Vagina (tissue), 2 donors: ENCODE measurements at places on chromosomes 6 and 20. TPM values are rescaled to one million over a fixed set of nuclear protein-coding genes. Genes with fewer than 3 reads are reported as not detected.
A peak's percentile ranks its signal among the peaks of the same experiment; 100 is the strongest.

TAAR9 gene
- not detected for total RNA-seq

DNA sequence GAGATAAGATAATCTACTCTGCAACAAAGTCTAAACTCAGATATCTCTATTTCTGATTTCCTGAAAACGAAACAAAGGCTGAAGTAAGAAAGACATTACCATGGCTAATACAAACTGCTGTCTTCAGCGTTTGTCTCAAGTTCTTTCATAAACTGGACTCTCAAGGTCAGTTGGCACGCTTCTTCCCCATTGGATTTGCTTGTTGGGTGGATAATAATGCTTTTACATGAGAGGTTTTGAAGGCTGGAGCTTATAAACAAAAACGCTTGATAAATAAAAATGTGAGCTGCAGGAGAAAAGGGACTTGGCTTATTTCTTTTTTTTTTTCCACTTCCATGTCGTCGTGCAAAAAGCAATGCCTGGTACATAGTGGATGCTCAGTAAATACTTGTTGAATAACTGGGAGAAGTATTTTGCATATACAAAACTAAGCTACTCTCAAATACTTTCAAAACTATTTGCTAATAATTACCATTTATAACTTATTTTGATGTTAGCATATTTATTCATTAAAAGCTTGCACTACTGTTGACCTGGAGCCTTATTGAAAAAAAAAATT is 65.7 kb upstream of the EEF1A1 start:
- no peak for DNase-seq

GMNN gene
- total RNA-seq, result 13.5 TPM

- DNase-seq, result peak; percentile 86
These were observed 158.9 kb downstream of the TBXT start for GRCh38 chr6:166008441-166009369.

CTSZ gene
- 128 TPM for total RNA-seq

DNA sequence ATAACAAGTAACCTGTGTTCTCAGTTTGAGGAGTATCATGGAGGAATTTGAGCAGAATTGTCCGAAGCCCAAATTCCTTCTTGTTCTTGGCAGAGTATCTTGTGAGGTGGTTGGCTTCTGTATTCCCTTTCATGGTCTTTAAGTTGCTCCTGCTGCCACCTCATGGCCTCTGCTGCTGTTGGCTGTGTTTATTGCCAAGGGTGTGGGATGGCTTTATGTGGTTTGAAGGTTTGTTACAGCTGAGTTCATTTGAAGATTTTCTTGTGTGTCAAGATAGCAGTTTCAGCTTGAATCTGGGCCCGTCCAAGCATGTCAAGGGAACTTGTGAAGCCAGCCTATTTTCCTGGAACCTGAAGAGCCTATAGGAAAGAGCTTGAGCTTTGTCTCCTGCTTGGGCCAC is 20.2 kb upstream of the TTK start:
- DNase-seq, result no peak

DNA sequence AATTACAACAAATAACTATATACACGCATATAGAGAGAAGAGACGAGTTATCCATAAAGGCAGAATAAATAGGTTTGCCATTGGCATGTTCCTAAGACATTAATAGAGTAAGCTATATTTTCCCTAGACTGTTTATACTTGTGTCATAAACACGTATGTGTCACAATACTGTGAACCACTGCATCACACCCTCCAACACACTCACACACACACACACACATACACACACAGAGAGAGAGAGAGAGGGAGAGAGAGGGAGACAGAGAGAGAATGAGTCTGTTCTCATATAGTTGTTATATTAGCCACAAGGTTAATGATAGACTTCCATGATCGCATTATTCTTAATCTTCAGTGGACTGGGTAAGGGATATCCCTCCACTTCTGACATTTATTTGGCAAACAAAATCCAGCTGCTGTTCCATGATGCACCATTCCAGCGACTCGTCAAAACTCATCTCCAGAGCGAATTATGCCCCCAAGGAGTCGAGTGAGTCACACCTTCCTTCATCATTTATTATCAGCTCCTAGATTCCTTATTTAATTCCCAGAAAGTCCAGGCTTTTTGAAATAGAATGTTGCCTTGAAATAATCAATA is 82.8 kb upstream of the HIVEP1 start:
- no peak for DNase-seq

DNA sequence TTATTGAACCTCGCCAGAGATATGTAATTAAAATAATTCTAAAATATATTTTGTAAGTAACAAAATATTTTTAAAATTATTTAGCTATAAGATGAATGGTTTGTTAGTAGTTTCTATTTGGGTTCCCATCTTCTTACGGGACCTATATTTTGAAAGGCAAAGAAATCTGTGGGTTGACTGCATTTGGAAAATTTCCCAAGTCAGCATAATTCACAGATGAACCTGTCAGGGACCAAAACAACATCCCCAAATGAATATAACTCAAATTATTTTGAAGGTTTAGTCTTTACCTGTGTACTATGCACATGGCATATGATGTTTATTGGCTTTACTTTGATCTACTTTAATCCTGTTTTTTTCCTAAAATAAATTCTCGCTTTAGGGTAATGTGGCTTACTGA is 607.4 kb upstream of the JAG1 start:
- DNase-seq, result no peak

GRCh38 chr20:59043698-59044097 is 1.1 kb upstream of the PRELID3B start:
- DNase-seq, result no peak

GRCh38 chr6:30163918-30164654 is 740 bp downstream of the TRIM15 start:
- no peak for DNase-seq

EPB41L1 gene
- total RNA-seq, result 54.8 TPM

DNA sequence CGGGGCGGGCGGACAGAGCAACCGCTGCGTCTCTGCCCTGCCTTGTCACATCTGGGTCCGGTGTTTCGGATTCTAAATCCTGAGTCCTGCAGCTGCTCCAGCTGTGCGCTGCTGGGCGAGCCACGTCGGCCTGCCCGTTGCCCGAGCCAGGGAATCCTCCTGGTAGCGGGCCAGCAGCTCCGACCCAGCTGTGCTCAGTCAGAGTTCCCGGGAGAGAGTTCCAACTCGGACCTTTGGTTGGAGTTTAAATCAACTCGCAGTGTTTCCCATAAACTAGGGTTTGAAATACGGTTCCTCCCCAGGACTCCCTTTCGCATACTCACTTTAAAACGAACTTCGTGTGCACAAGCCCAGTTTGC is 315 bp upstream of the PDE10A start:
- DNase-seq, result no peak

- DNase-seq, result no peak
These were observed 58.1 kb upstream of the PLEKHG1 start for GRCh38 chr6:150541576-150541975.

- no peak for DNase-seq
These were observed 19.0 kb upstream of the STXBP5 start for GRCh38 chr6:147185216-147185615.

- DNase-seq, result no peak
These were observed 209.3 kb upstream of the TAB2 start for GRCh38 chr6:149108038-149108748.

- DNase-seq, result no peak
These were observed 55.1 kb downstream of the IL20RA start for GRCh38 chr6:136989571-136990241.

PI16 gene
- 88.6 TPM for total RNA-seq

DNA sequence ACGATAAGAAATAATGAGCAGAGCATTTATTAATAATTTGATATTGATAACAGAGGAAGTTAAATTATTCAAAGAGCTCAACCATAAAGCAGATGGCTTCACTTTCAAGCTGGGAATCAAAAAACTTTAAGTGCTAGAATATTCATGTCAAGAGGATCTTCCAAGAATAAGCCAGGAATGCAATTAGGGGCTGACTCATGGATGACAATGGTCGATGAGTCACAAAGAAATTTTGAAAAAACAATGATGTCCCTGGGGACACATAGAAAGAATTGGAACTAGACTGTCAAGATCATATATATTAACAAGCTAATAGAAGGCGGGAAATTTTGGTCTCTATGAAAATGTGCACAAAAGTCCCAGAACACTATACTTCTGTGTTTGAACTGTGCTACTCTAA is 304.1 kb downstream of the LAMA2 start:
- DNase-seq, result no peak

TMEM14B gene
- total RNA-seq, result 40.5 TPM

SIRPB1 gene
- total RNA-seq, result 2.5 TPM
